ENCODE measurements at places on chromosomes 12 and 14.

- no peak for DNase-seq
Measured at GRCh38 chr14:54127526-54127925, 170.9 kb upstream of the BMP4 start.

- no peak for DNase-seq
Measured at GRCh38 chr14:103508521-103509329, 13.9 kb downstream of the CKB start.

GRCh38 chr12:31118347-31119191 lies 44.9 kb downstream of the DDX11 start:
- DNase-seq, result no peak

GRCh38 chr12:103530307-103531066 lies 34.7 kb upstream of the C12orf42 start:
- DNase-seq, result no peak

DNA sequence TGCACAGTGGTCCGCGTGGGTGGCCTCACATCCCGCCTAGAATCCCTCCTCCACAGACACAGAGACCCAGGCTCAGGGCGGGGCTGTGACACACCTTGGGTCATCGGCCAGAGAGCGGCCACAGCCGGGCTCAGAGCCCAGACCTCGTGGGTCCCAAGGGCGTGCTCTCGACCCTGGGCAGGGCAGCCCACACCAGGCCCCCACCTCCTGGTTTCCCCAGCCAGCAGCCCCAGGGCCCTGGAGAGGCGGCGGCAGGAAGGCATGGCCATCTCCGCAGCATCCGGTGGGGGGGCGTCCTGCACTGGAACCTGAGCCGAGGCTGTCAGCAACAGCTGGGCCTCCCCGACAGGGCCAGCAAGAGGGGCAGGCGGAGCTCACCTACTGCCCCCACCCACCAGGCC lies 15.2 kb downstream of the JAG2 start:
- no peak for DNase-seq

DNA sequence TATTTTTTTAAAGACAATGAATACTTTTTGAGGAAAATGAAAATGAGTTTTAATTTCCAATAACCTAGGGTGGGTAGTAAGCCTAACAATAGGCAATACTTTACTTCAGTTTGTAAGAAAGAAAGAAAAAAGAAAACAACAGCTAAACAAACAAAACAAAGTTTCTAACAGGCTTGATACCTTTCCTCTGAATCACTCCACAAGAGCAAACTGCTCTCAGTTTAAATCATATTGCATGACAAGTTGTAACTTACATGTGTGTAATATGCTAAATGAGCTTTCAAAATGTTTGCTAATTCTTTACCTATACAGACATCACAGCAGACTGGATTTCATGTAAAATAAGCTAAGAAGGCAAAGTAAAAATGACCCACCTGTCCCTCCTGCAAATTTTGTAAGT lies 6.7 kb upstream of the LMO3 start:
- no peak for DNase-seq

DNA sequence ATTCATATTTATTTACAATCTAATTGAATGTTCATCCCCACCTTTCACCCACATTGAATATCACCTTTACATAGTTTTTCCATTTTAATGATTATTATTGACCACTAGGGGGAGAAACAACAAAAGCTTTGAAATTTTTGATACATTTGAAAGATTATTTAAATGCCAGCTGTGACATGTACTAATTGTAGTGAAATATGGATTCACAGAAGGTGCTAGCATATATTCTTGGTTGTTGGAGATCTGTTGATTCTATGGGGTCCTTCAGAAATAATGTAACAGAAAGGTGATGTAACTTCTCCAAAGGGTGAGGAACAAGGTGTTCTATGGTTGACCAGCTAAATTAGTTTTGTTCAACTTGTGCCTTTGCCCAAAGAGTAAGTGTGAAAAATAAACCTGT lies 22.4 kb upstream of the GPR33 start:
- DNase-seq, result peak; percentile 46

DNA sequence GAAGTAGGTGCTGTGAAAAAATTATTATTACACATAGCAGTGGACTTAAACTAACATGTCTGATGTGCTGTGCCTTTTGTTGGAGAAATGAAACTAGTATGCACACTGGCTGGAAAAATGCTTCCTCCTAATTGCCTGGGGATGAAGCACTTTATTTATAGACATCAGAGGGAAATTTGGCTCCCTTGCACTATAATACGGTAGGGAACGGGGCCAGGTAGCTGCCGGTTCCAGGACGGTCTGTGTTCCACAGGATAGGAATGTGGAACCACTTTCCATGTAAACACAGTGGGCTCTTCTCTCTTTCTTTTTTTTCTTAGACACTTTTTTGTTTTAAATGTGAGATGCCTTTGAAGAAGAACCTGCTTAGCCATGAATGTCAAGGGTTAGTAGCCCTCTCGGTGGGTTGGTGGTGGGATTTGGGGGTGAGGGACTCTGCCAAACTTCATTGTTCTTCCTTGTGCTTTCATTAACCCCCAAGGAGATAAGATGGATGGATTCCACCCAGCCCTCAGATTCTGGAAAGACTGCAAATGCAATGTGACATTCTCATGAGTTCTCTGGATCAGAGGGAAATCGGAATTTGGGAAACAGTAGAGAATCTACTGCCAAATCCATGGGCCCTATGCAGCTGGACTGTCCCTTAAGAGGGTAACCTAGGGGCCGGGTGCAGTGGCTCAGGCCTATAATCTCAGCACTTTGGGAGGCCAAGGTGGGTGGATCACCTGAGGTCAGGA lies 58.0 kb upstream of the GSC start:
- no peak for DNase-seq

DNA sequence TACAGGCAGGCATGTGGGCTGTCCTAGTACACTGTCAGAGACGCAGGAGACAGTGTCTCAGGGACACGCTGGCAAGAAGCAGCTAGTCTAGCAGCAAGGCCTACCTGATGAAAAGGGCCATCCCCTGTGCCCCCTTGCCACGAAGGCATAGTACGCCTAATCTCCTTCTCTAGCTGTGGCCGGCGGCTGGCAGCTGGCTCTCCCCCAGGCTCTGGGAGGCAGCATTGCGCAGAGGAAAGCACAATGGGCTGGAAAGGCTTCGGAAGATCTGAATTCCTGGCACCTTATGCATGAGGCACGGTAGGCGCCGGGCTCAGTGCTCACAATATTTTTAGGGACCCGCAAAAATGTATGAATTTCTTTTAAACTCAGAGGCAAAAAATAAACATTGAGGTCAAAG lies 16.0 kb upstream of the PLEKHH1 start:
- peak; percentile 50 for DNase-seq

DNA sequence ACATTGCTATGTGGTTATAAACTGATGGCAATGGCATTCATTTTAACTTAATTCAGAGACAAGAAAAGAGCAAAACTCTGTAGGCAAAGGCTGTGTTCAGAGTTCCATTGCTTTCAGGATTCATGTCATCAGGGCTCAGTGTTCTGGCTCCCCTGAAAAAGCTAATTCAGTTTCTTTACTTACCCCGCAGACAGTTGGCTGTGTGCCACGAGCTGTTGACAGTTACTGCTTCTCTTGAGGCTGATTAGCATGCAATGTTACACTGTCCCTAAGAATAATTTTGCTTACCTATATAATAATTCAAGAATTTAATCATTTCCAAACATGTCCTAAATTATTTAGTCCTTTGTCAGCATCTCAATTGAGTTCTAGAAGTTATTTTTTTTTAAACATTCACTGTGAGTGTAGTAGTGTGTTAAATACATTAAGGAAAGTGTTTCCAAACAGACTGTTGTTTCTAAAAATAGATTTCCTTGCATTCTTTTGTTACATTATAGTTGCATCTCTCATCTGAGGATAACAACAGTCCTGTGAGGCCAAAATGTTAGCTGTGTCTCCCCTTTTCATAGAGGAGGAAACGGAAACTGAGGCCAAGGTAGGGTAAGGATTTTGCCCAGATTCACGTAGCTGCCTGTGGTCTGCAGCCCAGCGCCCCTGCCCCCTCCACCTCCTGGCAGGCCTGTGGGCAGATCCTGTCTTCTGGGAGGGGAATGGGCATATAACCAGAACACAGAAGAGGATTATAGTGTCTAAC lies 98.6 kb downstream of the PELI2 start:
- peak; percentile 27 for DNase-seq

DNA sequence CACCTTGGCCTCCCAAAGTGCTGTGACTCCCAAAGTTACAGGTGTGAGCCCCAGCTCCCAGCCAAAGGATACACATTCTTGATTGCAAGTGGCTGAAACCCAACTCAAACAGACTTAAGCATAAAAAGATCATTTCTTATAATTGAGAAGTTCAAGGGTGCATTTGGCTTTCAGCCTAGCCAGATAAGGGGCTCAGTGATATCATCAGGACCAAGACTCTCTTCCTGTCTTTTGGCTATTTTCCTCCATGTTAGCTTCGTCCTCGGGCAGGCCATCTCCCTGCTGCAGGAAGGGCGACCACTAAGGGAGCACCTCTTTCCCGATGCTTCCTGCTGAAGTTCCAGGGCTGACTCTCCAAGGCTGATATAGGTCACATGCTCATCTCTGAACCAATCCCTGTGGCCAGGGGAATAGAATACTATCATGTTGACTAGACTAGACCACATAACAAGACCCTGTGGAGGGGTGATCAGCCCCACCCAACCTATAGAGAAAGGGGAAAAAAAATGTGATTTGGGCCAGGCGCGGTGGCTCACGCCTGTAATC lies 9.8 kb upstream of the KRT8 start:
- DNase-seq, result no peak

DNA sequence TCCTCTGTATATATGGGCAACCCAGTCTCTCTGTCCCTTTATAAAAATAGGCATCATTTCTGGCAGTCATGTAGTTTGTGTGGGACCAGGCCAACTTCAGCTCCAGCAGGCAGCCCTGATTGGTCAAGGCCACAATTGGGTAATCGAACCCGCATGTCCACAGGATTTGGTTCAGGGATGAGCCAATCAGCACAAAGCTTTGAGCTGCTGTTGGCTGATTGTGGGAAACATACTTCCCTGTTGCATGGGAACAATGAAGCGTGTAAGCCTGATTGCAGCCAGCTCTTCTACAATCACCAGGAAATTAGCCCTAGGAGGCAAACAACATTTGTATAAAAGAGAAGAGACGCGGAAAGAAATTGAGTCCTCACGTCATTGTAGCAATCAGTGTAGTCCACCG lies 328.6 kb downstream of the PCNX1 start:
- no peak for DNase-seq

- no peak for DNase-seq
Measured at GRCh38 chr14:101509730-101510371, 51.4 kb upstream of the DIO3 start.

- no peak for DNase-seq
Measured at GRCh38 chr12:72234886-72235285, 37.3 kb upstream of the TRHDE start.

DNA sequence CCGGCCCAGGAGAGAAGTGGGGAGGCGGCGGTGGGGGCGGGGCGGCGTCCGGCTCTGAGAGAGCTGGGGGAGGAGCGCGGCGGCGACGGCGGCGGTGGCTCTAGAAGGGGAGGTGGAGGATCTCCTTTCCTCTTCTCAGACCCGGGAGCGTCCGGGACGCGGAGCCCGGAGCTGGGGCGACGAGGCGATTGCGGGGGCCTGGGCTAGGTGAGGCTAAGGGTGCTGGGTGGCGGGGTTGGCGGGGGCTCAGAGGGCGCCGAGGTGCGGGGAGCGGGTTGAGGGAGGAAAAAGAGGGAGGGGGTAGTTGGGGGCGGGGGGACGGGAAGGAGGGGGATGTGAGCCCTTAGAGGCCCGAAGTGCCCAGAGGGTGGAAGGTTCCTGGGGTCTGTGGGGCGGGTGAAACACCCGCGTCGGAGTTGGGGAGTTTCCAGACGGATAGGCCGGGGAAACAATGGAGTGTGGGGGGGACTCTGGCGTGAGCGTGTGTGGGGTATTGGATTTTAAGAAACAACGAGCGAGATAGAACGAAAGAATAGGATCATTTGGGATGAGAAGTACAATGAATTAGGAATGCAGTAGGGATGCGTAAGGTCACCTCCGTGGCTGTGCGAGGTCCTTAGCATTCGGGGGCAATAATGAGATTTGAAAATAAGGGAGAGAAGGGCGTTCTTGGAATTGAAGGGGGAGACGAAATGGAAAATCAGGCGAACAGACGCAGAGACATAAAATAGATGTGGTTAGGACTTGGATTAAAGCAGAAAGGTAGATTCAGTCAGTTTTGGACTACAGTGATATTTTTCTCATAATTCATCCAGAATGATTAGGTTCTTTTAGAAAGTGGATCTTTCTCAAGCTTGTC lies at the start of gene SPATS2:
Gene SPATS2 (plus strand): TSS at position 82 of the 859 bp plus-strand sequence. CDS start 93,551 bp downstream, outside the sequence.
- DNase-seq, result peak; percentile 40

GRCh38 chr14:100670753-100671049 lies 56.0 kb upstream of the DLK1 start:
- no peak for DNase-seq

GRCh38 chr12:92634202-92634601 lies 68.6 kb upstream of the PLEKHG7 start:
- no peak for DNase-seq

GRCh38 chr12:74515849-74516248 lies 21.8 kb upstream of the ATXN7L3B start:
- no peak for DNase-seq

DNA sequence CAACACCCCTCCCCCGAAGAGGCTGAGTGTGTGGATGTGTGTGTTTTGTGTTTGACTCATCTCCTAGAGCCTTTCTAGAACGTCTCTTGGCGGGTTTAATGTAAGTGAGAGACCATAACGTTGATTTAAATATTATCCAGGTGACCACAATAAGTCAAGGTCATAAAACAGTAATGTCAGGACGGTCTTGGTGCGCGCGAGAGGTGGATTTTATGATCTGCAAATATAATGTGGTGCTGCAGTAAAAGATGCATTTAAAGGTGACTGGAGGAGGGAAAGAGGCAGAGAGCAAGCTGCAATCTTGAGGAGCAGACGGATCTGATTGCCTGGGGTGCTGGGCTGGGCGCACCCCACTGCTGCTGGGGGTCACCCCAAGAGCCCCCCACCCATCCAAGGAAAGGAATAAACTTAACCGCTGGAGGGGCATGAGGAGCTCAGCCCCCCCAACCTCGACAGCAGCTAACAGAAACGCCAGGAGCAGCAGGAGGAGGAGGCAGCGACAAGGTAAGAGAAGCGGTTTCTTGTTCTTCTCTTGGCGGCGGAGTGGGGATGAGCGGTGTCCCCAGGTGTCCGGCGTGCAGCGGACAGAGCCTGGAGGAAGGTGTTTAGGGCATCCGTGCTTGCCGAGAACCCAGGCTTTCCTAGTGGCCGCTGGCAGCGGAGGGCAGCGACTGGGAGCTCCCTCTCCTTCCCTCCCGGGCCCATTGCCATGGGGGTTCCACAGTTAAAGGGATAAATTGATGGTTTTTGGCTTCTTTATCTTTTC lies 5.5 kb downstream of the HOXC10 start:
- DNase-seq, result no peak

DNA sequence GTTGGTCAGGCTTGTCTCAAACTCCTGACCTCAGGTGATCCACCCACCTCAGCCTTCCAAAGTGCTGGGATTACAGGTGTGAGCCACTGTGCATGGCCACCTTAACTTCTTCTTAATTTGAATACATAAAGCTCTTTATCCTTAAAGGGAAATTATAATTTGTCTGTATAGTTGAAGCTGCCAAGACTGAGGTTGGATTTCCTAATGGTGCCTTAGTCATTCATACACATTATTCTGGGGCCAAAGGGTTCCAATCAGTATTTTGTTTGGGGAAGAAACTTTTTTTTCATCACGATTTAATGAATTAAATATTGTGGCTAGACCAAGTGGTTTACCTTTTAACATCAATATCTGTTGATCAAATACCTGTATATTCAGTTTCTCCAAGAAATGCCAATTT lies 135.9 kb downstream of the SYT1 start:
- peak; percentile 8 for DNase-seq

GRCh38 chr12:106897082-106897481 lies 58.6 kb upstream of the TMEM263 start:
- DNase-seq, result no peak
